Vagina (tissue), 2 donors: ENCODE measurements at places on chromosomes 1 and 21.
A peak's percentile ranks its signal among the peaks of the same experiment; 100 is the strongest.

DNA sequence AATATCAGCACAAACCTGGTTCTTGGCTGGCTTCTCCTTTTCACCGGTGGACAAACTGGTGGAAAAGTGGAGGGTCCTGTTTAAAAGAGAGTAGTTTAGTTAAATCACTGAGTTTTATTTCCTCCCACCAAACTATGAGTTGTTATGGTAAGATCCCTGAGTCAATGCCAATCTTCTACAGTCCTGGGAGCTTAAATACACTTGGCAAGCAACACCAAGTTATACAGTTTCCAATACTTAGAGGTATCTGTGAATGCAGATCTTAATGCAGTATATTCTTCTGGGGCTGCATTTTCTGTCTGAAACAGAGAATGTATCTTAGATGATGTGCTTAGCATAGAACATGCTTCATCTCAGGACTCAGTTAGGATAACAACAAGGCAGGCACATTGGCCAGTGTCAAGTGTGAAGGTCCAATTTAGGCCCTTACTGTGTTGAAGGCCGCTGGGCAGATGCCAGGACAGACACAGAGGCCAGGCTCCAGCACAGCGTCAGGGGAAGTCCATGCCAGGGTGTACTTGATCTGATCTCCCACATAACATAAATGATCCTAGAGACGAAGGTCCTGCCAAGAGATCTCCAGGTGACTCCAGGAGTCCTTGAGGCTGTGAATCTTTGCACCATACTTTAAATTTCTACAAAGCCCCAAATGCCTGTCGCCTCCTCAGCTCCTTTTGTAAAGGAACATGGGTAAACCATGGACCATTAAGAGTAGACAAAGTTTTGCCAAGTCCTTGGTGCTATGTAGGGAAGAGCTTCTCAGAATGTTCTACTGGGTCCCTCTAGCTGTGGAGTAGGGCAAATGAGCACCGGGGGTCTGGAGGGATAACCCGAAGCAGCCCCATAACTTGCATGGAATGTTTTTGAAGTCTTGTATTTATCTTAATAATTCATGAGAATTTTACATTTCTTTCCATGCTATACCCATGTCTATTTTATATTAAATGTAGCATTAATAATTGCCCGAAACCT lies 76.8 kb downstream of the KCNJ15 start:
- no peak for DNase-seq

- no peak for DNase-seq
Measured at GRCh38 chr1:25922056-25922970, 16.1 kb upstream of the STMN1 start.

GRCh38 chr1:223776826-223777454 lies 64.6 kb downstream of the CAPN2 start:
- DNase-seq, result peak; percentile 54

DNA sequence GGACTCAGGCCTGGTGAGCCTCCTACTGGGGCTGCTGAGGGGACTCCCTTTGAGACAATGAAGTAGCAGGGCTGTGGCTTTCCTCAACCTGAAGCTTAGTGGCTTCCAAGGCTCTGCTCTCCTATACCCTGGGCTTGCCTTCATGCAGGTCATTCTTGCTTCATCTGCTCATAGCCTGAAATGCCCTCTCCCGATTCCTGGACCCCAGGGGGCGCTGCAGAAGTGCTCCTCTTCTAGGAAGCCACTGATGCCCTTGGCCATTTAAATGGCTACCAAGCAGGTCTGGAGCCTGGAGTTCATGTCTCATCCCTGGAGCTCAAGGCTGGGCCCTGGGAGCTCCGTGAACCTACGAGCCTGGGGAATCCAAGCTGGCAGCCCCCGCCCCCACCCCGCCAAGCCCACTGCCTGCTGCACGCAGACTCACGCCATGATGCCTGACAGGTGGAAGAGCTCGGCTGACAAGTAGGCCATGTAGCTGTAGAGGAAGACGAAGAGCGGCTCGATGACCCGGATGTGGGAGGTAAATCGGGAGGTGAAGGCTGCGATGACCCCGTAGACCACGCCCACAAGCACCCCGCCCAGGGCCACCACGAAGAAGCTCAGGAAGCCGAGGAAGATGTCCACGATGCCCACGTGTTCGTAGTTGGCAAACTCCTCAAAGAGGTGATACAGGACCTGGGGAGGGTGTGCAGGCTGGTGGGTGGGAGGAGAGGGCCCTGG lies 45.7 kb downstream of the SLC9A1 start:
- no peak for DNase-seq

DNA sequence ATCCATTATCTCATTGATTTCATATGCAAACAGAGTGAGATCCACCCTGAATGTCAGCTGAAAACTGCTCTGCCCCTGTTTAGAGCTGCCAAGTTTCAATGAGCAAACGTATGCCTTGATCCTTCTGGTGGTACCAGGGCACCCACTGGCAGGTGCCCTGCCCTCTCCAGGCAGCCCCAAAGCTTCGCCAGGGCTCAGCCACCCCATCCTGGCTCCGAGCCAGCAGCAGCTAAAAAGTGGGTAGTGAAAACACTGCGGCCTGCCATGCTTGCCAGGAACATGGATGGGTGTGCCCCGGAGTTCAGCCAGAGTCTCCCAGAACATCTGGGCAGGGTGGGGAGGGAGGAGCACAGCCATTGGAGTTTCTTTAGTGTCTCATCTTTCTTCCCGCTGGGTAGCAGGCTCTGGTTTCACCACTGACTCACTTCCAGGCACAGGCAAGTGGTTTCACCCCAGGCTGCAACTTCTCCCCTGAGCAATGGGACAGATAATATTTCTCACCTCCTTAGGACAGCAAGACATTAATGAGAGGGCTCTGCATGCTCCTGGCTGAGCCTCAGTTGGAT lies 8.1 kb upstream of the LMX1A start:
- no peak for DNase-seq
